ENCODE measurements at places on chromosomes 13 and 19.

GRCh38 chr19:2051773-2052704, 995 bp upstream of the MKNK2 start:
- no peak for DNase-seq

GRCh38 chr13:32863596-32863995, 152.6 kb upstream of the KL start:
- DNase-seq, result no peak

DNA sequence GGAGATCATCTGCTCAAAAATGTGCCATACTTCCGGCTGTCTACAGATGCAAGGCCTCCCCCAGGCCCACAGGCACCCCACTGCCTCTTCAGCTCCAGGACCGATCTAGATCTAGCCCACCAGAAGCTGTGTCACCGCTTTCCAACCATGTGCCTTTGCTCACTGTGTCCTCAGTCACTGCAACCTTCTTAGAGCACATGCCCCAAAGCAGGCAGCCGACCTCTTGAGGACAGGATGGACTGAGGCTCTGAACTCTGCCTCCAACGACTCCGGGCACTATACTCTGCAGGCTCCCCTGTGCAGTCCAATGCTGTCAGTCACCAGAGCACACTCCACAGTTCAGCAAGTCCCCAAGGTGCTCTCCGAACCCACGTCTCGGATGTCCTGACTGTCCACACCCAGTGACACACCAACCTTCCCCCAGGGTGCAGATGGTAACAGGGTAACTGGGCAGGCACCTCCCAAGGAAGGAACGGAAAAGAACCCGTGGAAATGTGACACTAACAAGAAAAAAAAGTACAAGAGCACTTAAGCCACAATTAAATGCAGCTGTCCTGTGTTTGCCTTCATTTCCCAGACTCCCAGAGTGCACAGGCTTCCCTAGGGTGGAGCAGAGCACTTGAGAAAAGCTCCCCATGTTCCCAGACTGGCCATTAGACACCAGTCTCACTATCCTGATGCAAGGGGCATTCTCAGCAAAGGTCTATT, 4.8 kb downstream of the STK24 start:
- no peak for DNase-seq

DNA sequence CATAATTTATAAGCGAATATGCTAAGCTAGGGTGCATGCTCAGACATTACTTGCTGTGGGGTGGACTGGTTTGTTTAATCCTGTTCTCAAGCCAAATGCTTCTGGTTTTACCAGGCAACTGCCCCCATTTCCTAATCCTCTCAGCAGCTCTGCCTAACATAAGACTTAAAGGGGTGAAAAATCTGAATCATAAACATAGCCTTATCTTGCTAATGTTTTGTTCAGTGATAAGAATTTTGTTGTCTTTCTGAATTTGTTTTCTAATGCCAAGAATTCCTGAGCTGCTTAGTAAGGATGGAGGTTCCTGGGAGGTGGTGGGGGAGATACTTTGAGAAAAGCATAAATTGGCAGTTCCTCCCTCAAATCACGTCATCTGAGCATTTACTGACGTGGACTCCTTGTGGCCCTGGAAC, 42.7 kb downstream of the ING1 start:
- DNase-seq, result no peak

- DNase-seq, result no peak
Measured at GRCh38 chr13:33717775-33718174, 100.2 kb upstream of the RFC3 start.

DNA sequence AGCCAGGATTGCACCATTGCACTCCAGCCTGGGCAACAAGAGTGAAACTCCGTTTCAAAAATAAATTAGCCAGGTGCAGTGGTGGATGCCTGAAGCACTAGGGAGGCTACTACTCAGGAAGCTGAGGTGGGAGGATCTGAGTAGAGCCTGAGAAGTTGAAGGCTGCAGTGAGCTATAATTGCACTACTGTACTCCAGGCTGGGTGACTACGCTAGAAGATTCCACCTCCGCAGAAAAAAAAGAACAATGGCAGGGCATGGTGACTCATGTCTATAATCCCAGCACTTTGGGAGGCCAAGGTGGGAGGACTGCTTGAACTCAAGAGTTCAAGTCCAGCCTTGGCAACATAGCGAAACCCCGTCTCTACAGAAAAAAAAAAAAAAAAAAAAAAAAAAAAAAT, 20.5 kb downstream of the HAUS8 start:
- no peak for DNase-seq

- DNase-seq, result no peak
Measured at GRCh38 chr19:41023193-41023592, 32.1 kb downstream of the CYP2B6 start.

DNA sequence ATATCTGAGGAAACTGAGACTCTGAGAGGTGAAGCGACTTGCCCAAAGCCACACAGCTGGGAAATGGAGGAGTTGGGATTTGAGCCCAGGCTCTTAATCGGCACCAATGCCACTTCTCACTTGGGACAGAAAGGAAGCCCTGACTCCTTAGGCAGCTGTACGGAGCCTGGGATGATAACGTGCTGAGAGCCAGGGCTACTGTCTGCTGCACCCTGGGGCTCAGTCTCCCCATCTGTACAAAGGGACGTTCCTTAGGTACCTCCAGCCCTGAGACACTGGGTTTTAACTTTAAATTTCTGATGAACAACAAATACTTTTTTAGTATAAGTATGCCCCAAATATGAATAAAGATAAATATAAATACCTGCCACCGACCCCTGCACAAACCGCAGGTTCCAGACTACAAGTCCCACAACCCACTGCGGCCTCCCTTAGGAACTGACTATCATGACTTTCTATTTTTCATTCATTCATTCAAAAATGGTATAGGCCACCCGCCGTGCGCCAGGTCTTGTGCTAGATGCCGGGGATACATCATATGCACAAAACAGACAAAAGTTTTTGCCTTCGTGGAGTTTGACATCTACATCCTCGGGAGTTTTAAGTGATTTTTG, 776 bp upstream of the NCLN start:
- no peak for DNase-seq

- no peak for DNase-seq
Measured at GRCh38 chr13:40386586-40386985, 279.9 kb downstream of the FOXO1 start.

DNA sequence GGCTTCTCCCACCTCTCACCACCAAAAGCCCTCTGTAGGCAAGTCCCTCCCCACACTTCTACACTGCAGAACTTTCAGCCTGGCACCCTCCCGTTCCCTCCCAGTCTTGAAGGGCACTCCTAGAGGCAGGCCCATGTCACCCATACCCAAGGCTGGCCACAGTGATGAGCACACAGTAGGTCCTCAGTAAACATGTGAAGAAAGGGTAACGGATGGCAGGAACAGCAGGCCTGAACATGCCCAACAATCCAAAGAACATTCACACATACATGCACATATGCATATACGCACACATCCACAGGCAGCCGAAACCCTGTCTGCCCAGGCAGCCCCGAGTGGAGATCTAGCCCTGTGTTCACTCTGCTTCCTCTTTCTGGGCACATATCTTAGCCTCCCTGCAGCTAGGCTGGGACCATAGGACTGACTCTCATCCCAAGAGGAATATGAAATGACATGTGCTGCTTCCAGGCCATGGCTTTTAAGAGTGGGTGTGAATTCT, 55.2 kb downstream of the CEBPG start:
- DNase-seq, result no peak

DNA sequence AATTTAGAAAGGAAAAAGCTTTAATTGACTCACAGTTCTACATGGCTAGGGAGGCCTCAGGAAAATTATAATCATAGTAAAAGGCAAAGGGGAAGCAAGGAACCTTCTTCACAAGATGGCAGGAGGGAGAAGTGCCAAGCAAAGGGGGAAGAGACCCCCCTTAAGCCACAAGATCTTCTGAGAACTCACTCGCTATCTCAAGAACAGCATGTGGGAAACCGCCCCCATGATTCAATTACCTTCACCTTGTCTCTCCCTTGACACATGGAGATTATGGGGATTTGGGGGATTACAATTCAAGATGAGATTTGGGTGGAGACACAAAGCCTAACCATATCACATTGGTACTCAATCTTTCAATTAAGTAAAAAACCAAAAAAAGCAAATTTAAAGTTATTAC, 1778.7 kb upstream of the MIR17HG start:
- DNase-seq, result no peak

DNA sequence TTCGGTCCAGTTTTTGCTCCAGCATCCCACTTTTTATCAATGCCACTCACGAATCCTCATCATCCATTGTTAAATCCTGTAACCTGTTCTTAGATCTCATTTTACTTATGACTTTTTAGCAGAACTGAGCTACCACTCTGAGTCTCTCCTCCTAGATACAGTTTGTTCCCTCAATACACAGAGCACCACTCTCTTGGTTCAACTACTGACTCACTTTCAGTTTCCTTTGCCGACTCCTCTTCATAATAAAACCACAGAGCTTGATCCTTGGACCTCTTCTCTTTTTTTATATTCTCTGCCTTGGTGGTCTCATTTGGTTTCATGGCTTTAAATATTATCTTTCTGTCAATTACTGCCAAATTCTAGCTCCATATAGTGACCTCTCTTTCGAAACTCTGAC, 150.3 kb downstream of the SLITRK5 start:
- no peak for DNase-seq

DNA sequence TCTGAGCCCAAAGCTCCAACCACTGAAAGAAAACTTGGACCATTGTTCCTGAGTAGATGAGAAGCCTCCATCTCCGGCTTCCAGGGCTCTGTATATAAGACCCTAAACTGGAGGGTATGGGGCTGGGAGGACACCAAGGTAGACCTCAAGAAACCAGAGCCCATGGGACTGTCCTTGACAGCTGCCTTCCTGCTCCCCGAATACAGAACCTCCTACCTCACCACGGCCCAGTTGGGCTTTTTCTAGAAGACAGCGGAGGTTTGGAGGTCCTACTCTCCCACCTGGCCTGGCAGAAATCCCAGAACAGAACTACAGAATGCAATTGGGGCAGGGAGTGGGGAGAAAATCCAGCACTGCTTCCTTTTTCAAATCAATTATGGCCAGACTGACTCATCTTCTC, 177.3 kb upstream of the ZNF507 start:
- DNase-seq, result no peak

- no peak for DNase-seq
Measured at GRCh38 chr19:30437869-30438268, 65.7 kb downstream of the ZNF536 start.

DNA sequence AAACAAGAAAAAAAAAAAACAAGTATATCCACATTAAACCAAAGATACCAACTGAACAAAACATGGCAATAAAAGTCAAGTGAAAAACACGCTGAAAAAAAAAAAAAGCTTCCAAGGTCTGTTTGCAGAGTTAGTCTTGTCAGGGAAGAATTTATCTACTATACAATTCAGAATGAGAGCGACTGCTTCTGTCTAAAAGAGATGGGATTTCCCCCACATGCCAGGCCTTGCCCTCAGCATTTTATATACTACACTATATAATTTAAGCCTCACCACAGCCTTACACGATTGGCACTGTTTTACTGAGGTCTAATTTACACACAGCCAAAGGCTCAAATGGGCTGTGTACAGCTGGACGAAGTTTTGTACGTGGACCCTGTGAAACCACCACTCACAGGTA, 67.3 kb downstream of the FOXO1 start:
- DNase-seq, result no peak

- DNase-seq, result no peak
Measured at GRCh38 chr13:41311406-41312175, 524 bp downstream of the NAA16 start.

DNA sequence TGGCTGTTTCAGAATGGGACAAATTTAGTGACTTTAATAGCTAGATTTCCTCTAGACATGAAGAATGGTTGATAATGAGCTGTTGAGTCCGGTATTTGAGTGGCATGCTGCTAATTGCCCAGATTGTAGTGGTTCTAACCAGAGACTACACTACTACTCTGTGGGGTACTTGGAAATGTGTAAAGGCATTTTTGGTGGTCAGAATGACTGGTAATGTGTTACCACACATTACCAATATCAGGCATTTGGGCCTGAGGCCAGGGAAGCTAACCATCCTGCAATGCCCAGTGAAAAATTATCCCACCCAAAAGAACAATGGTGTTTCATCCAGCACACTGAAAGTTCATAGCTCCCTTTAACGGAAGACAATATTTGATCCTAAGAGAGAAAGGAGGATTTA, 17.5 kb upstream of the N4BP2L1 start:
- no peak for DNase-seq

DNA sequence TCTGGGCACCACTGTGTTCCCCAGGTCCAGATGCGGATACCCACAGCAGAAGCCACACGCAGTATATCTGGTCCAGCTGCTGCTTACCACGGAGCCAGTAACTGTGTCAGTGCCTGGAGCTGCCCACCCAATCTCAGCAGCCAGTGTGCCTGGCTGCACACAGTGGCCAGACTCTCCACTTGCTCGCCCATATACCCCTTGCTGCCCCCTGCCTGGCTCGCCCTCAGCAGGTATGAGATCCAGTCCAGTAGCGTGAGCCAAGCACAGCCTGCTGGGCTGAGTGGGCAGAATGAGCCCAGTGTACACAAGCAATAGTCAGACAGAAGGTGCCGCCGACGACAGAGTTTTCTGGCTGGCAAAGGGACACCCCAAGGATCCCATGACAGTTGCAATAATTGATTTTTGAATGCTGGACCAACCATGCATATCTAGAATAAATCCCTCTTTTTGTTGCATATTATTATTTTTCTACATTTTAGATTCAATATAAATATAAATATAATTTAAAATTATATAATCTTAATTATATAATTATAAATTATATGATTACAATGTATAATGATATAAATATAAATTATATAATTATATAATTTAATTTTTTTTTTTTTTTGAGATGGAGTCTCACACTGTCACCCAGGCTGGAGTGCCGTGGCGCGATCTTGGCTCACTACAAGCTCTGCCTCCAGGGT, 918.8 kb upstream of the MIR17HG start:
- no peak for DNase-seq

DNA sequence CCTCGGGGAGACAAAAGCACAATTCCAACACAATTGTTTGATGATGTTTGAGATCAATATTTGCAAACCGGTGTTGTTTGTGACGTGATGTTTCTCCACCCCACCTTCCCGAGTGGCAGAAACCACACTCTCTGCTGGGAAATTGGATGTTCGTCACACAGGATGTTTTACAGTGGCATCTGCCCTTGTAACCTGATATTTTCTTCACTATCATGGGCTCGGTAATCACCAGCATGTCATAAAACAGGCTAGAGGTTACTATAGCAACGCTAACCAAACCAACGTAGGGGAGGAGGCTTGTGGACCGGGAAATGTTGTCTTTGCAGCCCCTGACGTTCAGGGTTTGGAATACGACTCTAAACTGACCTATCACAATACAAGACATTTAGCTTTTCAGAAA, 454.5 kb downstream of the IRS2 start:
- DNase-seq, result no peak
